ENCODE measurements at places on chromosomes 11 and 22.

- no peak for DNase-seq
Measured at GRCh38 chr22:35313311-35314121, 13.8 kb downstream of the TOM1 start.

GRCh38 chr22:39238101-39238466 is 6.7 kb downstream of the PDGFB start:
- DNase-seq, result no peak

DNA sequence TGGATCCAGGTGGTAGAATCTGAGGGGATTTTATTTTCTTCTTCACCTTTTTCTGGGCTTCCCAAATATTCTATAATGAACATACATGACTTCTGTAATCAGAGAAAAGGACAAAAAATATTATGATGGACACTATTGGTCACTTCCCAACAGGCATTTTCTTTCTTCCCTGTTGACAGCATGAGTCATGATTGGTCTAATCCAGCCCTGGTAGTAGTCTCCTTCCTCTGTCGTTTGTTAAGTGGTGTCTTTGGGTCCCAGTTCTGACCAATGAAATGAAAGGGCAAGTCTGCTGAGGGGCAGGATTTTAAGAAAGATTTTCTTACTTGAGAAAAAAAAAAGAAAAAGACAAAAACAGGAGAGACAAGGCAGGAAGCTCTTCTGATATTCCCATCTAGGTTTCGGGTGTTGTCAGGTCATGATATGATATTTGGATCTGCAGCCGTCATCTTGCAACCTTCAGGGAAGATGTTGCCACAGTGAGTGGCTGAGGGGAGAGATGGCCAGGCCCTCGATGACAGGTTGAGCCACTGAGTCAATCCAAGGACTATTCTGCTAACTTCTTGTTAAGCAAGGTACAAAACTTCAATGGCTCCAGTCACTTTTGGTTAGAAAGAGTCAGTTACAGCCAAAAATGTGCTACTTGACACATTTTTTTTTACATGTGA is 23.3 kb upstream of the PLEKHB1 start:
- no peak for DNase-seq

- no peak for DNase-seq
Measured at GRCh38 chr22:17300926-17301325, 68.3 kb upstream of the CECR2 start.

GRCh38 chr22:17845790-17846189 is 71.5 kb upstream of the BID start:
- DNase-seq, result no peak

DNA sequence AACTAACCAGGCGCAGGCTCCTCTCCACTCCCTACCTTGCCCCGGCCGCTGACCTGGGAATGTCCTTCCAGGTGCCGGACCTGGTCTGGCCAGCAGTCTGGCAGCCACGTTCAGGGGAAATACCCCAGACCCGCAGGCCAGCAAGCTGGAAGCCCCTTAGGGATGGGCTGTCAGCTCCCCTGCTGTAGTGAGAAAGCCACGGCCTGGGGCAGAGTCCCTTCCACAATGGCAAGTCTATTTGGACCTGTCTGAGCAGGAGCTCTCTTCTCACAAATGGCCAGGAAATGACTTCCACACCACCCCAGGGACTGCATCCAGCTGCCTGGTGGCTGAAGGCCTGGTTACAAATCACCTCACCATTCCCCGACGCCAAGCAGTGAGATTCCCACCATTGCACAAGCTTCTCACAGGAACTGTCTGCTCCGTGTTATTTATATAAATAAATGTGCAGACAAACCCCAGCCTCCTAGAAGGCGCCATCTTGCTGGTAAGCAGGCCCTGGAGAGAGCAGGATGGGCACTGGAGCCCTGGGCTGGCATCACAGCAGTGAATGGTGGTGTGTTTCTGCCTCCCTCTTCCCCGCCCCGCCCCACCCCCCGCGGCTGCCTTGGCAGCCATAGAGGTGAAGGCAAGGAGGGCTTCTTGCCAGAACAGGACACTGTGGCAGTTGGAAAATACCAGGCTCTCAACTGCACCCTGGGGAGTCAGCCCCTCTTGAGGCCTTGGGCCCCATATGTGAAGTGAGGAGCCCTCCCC is 23.7 kb downstream of the RSPH14 start:
- no peak for DNase-seq

GRCh38 chr22:24506802-24507438 is 11.8 kb downstream of the UPB1 start:
- DNase-seq, result no peak

GRCh38 chr11:107683807-107684206 is 28.0 kb downstream of the SLN start:
- no peak for DNase-seq

- DNase-seq, result no peak
Measured at GRCh38 chr11:103926990-103927389, 109.5 kb upstream of the DDI1 start.

DNA sequence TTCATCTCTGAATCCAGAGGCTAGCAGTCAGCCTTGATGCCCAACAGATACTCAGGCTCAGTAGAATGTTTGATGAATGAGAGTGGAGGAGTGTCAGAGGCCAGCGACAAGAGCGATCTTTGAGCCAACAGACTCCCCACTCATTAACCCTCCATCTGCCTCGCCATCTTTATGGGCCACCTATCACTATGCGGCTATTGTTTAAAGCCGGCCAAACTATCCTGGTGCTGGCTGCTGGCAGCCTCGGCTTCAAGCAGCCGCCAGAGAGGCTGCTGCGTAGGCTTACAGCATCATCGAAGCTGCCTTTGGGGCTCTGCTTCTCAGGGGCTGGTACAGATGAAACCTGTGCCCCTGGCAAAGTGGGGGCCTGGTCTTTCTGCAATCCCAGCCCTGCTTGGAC is 525.6 kb downstream of the INSC start:
- no peak for DNase-seq

- no peak for DNase-seq
Measured at GRCh38 chr22:31173386-31174145, 13.6 kb downstream of the RNF185 start.

DNA sequence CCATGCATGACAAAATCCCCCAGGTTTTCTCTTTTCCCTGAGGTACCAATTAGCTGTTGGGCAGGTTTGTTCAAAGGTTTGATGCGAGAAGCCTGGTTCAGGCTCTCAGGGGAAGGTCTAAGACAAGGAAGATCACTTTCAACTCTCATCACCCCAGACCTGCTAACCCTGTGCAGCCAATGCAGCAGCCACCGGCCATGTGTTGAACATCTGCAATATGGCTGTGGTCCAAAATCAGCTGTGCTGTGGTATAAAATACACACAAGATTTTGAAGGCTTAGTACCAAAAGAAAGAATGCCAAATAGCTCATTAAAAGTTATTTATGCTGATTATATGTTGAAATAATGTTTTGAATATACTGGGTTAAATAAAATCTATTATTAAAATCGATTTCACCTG is 58.5 kb downstream of the SMCO4 start:
- DNase-seq, result no peak

GRCh38 chr11:90428836-90429235 is 206.0 kb upstream of the CHORDC1 start:
- DNase-seq, result no peak

- DNase-seq, result no peak
Measured at GRCh38 chr11:127193950-127194349, 193.4 kb upstream of the KIRREL3 start.

DNA sequence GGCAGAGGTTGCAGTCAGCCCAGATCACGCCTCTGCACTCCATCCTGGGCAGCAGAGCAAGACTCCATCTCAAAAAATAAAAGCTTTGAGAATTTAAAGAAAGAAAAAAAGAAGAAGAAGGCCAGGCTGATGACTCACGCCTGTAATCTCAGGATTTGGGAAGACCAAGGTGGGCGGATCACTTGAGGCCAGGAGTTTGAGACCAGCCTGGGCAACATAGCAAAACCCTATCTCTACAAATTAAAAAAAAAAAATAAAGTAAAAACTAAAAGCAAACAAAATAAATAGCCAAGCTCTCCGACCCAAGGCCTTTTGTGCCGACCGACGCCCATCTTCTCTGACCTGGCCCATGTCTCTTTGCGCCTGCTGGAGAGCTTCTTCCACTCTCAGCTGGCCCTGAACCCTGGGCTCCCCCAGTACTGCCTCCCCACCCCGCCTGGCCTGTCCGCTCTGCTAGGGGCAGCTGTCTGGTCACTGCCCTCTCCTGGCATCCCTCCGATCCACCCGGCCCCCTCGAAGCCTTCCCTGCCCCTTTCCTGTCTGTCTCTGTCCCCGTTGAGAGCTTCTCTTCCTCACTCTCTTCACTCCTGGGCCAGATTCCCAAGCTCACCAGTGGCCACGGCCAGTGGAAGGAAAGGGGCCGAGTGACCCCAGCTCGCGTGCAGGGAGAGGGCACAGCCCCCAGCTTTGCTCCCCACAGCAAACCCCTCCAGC is 4.8 kb upstream of the LSP1 start:
- no peak for DNase-seq

DNA sequence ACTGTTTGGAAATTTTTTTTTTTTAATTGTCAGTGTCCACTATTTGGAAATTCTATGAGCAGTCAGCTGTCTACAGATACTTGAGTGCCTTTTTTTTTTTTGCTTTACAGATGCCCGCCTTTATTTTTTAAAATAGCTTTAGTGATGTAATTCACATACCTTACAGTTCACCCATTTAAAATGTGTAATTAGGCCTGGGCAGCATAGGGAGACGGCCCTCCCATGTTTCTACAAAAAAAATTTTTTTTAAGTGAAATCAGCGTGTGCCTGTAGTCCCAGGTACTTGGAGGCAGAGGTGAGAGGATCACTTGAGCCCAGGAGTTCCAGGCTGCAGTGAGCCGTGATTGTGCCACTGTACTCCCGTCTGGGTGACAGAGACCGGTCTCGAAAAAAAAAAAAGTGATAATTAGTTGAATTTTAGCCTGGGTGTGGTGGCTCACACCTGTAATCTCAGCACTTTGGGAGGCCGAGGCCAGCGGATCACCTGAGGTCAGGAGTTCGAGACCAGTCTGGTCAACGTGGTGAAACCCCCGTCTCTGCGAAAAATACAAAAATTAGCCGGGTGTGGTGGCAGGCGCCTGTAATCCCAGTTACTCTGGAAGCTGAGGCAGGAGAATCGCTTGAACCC is 1.5 kb downstream of the ZNF143 start:
- DNase-seq, result peak; percentile 41

- DNase-seq, result no peak
Measured at GRCh38 chr11:110601936-110602335, 110.3 kb downstream of the ARHGAP20 start.

- DNase-seq, result no peak
Measured at GRCh38 chr11:114182471-114183043, 113.6 kb upstream of the NNMT start.

- no peak for DNase-seq
Measured at GRCh38 chr22:43722444-43722843, 89.7 kb downstream of the EFCAB6 start.

Data from GM06990 (cell line).